ENCODE measurements at places on chromosomes 2 and 18.

- peak; percentile 31 for DNase-seq
These were observed 50.3 kb downstream of the INHBB start for GRCh38 chr2:120396013-120396860.

DNA sequence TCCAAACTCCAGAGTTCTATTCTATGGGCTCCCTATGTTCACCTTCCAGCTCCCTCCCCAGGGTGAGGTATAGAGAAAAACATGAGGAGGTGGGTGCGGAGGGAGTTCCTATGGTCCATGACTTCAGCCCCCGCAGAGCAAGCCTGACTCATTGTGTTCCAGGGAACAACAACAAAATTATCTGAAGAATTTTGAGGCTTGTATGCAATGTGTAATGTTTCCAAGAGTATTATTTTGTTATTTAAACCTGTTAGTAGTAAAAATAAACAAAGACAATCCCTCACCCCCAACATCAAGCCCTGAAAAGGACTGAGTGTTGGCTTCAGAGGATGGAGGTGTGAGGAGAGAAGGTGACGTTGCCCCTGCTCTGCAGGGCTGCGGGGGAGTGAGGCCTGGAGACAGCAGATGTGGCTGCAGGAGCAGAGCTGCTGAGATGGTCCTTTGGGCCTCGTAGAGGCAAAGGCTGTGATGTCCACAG is 29.0 kb downstream of the LAMA3 start:
- peak; percentile 73 for DNase-seq

DNA sequence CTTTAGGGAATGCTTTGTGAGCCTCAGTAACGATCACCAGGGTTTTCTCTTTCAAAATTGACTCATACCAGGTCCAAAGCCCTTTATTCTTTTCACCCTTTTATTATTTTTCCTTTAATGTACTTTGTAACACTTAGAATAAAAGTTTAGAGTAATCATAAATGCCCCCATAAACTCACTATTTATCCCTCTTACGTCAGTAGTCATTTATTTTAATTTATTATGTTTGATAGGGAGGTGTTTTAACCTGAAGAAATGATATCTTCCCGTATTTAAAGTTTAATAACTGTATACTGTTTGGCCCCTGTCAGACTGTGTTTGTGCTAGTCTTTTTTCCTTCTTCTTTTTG is 1.1 kb downstream of the TWSG1 start:
- DNase-seq, result no peak

- DNase-seq, result no peak
These were observed 33.8 kb downstream of the SDC1 start for GRCh38 chr2:20190876-20191713.

DNA sequence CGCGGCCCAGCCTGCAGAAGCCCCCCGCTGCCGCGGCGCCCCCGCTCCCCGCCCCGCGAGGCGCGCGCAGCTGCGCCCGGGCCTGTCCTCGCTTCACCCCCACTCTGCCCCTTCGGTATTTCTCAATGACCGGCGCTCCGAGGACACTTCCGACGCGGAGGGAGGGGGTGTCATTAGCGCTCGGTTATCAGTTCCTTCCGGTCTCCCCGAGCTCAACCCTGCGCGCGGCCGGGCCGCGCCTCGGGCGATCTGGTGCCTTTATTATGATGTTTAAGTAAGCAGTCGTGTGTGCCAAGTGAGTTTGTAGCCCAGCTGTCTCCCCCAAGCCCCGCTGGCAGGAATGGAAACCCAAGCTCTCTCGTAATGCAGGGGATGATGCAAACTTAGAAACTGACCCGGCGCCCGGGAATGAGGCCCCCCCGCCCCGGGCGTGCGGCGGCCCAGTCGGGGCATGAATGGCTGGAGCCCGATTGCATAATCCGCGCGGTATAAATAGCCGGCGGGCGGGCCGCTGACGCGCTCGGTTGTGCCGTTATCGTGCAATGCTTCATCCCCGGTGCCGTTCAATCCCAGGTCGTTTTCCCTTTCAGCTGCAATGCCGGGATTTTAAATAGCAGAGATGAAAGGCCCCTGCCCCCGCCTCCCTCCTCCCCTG is 3.9 kb upstream of the SPRED2 start:
- DNase-seq, result peak; percentile 94

GRCh38 chr2:101655702-101656422 is 41.6 kb upstream of the MAP4K4 start:
- peak; percentile 58 for DNase-seq

DNA sequence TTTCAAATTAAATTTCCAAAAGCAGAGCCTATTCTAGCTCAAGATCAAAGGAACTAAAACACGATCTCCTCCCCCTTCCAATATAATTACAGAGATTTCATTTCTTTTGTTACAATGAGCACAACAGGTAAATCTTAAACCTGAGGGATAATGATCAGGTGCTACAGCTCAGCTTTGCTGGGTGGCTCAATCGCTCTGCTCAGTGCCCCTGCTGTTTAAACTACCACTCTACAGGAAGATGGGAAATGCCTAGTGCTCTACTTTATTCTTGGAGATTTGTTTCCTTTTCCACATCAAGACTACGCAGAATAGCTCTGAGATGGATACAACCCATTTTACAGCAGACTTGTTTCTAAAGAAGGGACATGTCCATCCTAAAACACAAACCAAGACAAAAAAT is 162.3 kb downstream of the TCF4 start:
- no peak for DNase-seq

All from fibroblast of skin of right quadriceps (primary cell).